SHP77 treated with DMSO at 0.1 percent for 48 hours (cell line): ENCODE measurements at places on chromosomes 3 and 15.

GRCh38 chr3:32175607-32176197, 62.8 kb upstream of the CMTM8 start:
- DNase-seq, result peak; percentile 29

DNA sequence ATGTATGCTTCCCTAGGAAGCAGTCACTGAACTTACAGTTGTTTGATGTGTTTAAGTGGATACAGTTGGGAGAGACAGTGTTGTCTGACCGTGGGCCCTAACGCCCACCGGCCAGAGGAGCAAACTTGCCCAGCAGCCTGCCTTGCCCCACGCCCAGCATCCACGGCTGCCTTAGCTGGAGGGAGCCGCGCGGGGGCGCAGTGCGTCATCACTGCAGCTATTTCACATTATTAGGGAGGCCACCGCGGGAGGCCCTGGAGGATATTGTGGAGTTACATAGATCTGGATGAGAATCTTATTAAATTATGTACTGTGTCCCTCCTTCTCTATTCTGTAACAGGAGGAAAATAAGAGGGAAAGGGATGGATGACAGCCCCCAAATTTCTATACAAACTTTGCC, 267.2 kb downstream of the GABRG3 start:
- DNase-seq, result no peak

DNA sequence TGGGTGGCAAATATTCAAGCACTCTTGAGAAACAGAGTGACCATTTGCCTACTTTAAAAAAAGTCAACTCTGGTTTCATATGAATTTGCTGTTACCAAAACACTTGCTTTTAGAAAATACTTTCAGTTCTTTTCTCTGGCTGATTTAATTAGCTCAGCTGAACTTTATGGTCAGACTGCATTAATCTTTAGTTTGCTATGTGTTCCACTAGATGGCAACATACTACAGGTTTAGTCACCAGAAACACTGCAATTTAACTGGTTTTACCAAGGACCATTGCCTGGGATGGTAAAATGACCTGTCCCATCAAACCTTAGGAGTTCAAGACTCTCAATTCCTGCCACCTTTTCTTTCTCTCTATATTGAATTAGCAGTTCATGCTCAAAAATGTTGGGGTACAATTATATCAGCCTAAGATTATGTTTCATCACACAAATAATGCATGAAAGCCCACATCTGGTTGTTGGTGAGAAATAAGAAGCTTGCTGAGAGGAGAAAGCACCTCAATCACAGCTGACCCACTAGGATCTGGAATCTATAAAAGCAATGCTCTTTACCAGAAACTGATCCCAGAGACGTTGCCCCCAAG, 14.2 kb downstream of the EIF4E3 start:
- DNase-seq, result peak; percentile 47

GRCh38 chr3:12893247-12893646, 51.9 kb upstream of the RPL32 start:
- no peak for DNase-seq

GRCh38 chr15:77515613-77516012, 94.9 kb downstream of the HMG20A start:
- no peak for DNase-seq

DNA sequence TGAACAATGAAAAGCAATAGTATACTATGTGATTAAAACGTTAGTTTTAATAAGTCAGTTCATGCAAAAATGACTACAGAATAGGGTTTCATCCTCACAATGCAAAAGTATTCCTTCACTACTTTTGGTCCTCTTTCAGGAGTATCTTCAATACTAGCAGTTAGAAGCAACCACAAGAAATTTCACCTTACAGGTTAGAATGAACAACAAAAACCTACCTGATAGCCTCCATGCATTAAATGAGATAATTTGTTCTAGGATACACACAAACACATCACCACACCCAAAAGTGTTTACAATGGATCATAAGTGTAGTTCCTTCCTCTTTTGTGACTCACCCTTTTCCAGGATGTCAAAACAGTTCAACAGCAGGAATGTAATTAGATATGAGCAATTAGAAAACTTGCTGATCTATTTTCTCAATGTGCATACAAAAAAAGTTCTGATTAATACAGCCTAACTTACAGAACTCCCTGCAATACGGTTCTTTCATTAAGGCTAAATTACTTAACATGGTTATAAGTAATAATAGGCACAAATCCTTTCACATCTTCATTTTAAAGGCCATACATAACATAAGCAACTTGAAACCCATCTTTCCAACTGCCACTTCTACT, 21.6 kb downstream of the UACA start:
- no peak for DNase-seq

DNA sequence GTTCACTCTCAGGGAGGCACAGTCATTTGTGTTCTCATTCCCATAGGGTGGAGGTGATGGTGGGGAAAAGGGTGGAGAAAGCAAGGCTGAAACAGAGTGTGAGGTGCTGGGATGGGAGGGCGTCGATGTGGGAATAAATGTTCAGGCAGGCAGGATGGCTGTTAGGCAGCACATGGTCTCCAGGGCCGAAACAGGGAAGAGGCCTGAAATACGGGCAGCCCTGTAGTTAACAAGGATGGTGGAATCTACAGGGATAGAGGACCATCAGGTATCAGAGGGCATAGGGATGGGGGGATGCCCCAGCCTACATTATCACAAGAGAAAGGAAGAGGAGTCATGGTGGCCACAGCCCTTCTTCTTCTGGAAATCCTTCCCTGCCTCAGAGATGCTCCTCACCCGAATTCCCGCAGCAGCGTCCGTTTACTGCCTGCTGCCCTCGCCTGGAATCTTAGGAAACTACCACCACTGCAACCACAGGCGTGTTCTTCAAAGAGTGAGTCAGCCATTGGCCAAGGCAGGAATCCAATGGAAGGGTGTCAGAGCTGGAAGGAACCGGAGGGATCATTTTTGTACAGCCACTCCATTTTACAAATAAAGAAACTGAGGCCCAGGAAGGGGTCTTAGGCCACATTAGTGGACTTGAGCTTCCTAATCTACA, 49.7 kb upstream of the POMGNT2 start:
- DNase-seq, result peak; percentile 40

DNA sequence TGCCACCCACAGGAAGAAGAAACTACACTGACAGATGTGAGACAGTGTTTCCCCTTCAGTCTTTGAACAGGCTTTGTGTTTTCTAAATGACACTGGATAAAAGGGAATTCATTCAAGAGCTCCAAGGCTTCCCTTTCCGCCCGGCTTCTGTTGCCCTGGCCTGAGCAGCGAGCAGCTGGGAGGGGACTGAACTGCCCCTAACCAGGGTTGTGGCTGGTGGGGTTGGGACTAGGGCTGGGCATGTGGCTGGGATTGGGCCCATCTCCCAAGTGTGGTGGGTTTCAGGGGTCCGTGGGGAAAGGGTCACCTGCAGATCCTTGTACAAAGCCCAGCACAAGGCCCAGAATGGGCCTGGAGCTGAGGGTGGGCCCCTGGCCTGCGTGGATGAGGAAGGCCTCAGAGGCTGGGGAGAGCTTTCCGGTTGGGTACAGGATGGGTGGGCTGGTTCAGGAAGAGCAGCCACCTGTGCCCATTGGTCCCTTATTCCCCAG, 10.4 kb downstream of the VILL start:
- no peak for DNase-seq

GRCh38 chr3:133884054-133884886, 11.4 kb downstream of the RAB6B start:
- no peak for DNase-seq

DNA sequence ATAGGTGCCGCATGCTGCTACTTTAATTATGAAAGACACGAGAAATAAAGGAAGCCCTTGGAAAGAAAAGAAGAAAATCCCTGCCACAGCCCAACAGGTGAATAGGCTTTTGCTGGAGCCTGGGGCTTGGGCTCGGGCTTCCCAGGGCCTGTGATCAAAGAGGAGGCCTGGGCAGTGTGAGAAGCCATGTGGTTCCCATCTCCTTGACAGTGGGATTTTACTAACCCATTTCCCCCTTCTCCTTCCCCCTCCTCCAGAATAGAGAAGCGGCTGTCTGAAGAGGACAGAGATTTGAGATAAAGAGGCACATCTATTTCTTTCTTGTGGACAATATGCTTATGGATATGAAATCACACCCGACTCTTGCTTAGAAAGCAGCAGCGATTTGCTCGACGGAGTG, 369.1 kb downstream of the MCTP2 start:
- no peak for DNase-seq

GRCh38 chr15:33565094-33565493, 254.3 kb downstream of the RYR3 start:
- DNase-seq, result peak; percentile 2
